ENCODE measurements at places on chromosomes 5 and 9. TPM values are rescaled to one million over a fixed set of nuclear protein-coding genes. Genes with fewer than 3 reads are reported as not detected.
A peak's percentile ranks its signal among the peaks of the same experiment; 100 is the strongest.

- no peak for DNase-seq
Observed at GRCh38 chr5:97877588-97877987, 694.5 kb upstream of the RIOK2 start.

GRCh38 chr9:119853126-119853525 lies 483.9 kb upstream of the BRINP1 start:
- DNase-seq, result no peak

GRCh38 chr9:121558473-121558872 lies 58.8 kb upstream of the GGTA1 start:
- no peak for DNase-seq

DNA sequence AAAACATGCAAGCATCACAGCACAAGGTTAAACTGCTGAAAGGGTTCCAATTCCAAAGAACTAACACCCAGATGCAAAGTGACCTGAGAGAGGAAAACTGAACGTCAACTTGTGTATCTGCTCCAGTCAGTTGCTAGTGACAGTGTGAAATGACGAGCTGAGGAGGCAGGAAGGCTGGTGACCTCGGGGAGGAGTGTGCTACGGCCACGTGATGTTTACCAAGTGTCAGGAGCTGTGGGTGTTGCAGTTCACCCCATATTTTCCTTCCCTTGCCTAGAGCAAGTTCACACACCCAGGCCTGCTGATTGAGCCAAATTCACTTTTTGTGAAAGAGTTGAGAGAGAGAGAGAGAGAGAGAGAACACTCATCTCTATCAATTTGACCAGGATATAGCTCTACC lies 231.6 kb upstream of the ANKH start:
- no peak for DNase-seq

- no peak for DNase-seq
Observed at GRCh38 chr5:11792621-11793020, 111.6 kb downstream of the CTNND2 start.

DNA sequence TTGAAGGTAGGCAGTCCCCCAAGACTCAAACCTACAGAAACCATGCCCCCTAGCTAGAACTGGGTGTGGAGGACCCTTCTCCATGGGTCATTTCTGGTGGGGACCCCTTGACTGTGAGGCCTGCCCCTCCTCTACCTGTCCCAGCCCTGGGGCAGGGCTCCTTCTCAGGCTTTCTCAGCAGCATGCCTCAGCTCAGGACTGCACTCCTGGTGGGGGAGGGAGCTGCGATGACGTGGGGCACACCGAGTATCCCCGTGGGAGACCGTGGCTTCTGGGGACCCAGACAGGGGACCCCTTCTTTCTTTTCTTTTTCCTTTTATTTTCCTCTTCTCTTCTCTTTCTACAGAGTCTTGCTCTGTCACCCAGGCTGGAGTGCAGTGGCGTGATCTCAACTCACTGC lies 27.0 kb upstream of the PITX1 start:
- DNase-seq, result no peak

GRCh38 chr5:71786337-71787055 lies 67.4 kb downstream of the CARTPT start:
- no peak for DNase-seq

DNA sequence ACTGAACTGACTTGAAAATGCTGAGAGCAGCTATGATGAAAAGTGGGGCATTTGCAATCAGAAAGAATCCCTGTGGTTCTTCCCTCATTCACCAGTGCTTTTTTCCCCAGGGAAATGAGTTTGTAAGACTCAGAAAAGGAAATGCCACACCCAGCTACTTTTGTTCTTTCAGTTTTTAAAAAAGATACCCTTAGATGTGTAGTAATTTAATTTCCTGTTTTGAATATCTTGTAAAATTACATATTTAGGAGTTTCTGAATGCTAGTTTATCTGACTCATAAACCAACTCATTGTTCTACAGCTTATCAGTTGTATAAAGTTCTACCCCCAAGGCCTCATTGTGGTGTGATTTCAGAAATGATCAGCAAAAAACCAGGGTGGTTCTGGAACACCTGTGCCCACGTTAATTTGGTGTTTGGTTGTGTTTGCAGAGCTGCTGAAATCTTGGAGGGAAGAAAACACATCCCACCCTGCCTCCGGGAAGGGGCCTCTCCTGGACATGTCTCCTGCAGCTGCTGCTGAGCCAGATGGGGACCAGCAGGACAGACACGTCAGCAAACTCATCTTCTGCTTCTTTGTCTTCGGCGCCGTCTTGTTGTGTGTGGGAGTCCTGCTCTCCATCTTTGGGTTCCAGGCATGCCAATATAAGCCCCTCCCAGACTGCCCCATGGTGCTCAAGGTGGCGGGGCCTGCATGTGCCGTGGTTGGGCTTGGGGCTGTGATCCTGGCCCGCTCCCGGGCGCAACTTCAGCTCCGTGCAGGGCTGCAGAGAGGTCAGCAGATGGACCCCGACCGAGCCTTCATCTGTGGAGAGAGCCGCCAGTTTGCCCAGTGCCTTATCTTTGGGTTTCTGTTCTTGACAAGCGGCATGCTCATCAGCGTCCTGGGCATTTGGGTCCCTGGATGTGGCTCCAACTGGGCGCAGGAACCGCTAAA lies 2.8 kb downstream of the TMEM171 start:
- DNase-seq, result no peak

TXNDC8 gene
- not detected for total RNA-seq

- DNase-seq, result peak; percentile 14
Observed at GRCh38 chr5:166117072-166118066, 2174.1 kb upstream of the WWC1 start.

DNA sequence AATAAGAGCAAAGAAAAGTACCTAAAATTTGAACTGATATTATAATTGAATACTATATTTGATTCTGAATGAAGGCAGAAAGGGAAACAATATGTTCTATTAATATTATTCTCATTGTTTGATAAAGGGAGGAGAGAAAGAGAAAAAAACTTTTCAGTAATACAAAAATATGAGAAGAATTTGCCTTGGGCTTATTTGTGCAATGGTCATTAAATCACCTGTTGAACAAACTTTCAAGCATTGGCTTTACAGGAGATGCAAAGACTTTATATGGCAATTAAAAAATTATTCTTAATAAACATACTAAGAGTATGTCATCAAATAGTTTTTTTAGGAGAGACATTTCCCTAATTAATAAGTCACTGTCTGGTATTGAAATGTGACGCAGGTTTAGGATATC lies 85.0 kb downstream of the CSNK1G3 start:
- DNase-seq, result no peak

FGFR4 gene
- 11.4 TPM for total RNA-seq

- DNase-seq, result peak; percentile 100
Observed at GRCh38 chr5:38783011-38783561, 62.7 kb upstream of the OSMR start.

GRCh38 chr5:56264417-56265025 lies 31.4 kb upstream of the ANKRD55 start:
- peak; percentile 66 for DNase-seq

DNA sequence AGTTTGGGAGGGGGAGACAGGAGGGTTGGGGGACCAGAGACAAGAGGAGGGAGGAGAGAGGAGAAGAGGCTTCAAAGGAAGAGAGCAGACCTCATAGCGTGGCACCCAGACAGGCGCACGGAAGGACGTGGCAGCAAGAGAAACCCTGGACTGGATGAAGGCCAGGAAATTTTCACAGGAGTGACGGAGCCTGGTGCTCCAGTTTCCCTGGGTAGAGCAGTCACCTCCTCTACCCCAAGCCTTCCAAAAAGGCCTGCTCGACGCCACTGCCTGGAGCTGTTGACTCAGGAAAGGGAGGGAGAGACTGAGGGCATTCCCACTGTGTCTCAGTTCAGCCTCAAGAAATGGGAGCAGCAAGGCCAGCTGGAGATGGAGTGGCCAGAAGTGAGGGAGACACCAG lies 19.3 kb downstream of the AK8 start:
- no peak for DNase-seq

GRCh38 chr5:25006734-25007133 lies 362.0 kb upstream of the CDH10 start:
- DNase-seq, result peak; percentile 84

SPATA31C1 gene
- not detected for total RNA-seq

DNA sequence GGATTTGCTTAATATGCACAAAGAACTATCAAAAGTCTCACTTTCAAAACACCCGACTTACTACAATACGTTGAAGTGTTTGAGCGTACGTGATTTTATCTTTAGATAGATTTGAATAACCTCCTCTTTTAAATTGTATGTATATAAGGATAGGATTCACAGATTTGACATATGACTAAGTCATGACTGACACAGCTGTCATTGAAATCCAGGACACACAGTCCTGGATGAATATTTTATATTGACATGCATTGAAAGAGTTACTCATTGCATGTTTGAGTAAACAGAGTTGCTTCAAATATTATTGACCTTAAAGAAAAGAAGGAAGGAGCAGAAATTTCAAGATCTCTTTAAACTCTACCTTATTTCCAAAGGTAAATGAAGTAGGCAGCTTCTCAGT lies 3.3 kb downstream of the MUSK start:
- no peak for DNase-seq

- peak; percentile 65 for DNase-seq
Observed at GRCh38 chr5:149852641-149853330, 91.8 kb downstream of the PDE6A start.

- no peak for DNase-seq
Observed at GRCh38 chr5:111124793-111125192, 32.6 kb downstream of the WDR36 start.

- DNase-seq, result no peak
Observed at GRCh38 chr9:91746904-91747303, 203.1 kb downstream of the ROR2 start.

DNA sequence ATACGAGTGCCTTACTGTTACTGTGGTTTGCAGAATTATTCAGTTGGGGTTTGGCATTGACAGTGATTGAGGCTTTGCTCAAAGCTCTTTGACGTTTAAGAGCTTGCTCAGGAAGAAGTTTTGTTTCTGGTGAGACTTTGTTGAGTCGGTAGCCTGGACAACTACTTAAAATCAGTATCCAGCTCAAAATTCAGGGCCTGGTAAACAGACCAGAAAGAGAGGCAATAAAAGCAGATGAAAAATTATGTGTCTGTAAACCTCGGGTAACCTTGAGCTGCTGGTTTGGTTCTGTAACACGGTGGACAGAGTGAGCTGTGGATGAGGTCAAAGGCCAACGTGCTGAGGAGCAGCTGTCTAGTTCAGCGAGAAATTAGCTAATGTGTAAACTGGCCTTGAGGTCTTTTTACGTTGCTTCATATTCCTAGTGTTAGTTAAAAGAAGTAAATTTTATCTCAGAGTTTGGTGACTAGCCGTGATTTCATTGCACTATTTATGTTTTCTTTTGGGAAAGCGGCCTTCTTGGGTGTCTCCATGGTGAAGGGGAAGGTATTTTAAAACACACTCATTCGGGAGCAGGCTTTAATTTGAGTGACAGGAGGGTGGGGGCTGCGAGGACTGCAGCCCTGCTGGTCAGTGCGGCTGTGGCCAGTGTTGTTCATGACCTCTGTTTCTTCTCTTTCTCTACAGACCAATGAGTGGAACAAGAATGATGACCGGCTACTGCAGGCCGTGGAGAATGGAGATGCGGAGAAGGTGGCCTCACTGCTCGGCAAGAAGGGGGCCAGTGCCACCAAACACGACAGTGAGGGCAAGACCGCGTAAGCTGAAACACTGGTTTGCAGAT lies 82.0 kb upstream of the TTC23L start:
- DNase-seq, result no peak

INSL6 gene
- total RNA-seq, result not detected

ENTREP1 gene
- 0.08 TPM for total RNA-seq

Data from H4 (cell line).